ENCODE measurements at places on chromosomes 13 and 19. TPM values are rescaled to one million over a fixed set of nuclear protein-coding genes. Genes with fewer than 3 reads are reported as not detected.

Gene SLAIN1
- not detected for total RNA-seq

DNA sequence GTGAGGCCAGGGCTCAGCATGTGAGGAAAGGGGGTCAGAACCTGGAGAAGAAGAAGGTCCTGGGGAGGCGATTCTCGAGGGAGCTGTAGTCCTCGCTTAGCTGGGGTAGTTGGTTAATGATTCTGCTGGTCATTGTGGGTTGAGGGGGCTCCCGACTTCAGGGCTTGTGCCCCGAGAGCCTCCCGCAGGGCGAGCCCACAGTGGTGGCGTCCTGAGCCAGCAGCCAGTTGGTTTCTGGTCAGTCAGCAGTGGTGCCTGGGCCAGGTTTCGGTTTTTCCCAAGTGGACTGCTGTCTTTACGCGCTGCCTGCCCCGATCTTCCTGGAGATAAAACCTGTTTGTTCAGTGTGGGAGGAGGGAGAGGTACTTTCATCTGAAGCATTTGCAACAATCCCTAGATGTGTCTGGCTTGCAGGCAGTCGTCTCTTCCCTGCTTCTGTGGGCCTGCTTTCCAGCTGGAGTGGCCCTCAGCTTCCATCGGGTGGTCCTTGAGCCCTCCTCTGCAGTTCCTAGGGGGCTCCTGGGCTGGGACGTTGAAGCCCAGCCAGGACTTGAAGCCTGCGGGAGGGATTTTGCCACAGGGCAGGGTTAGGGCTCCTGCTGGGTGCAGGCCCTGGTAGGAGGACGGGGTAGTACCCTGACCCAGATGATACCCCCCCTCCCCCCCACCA, 3.2 kb downstream of the PTBP1 start:
- no peak for DNase-seq

- DNase-seq, result no peak
Measured at GRCh38 chr13:40446365-40446764, 220.1 kb downstream of the FOXO1 start.

DNA sequence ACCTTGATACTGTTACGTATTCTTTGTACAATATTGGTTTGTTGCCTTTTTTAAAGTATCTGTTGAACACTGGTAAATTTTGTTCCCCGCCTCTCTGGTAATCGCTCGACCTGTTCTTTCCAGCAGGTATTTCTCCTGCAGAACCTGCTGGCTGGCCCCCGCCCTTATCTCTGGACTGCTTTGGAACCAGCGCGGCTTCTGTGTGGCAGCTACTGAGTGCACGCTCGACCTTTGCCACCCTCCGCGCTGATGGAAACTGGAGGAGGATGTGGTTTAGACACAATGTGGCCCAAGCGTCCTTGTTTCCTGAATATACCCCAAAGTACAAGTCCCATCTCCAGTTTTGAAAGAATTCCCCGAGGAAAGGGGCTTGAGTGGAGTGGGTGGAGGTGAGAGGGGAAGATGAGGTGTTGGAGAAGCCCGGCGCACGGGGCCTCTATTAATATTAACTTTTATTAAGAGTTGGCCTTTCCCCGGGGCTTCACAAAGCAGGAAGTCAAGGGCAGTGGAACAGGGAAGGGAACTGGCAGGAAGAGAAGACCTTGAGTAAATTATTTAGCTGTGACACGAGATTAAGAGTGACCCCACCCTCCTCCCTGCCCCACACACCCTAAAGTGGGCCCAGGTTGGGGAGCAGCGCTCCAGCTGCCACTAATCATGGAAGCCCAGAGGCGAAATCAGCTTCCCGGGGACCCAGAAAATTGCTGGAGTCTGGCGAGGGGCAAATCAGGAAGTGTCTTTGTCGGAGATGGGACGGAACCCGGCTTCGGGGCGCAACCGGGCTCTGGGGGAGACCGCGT, 16.0 kb downstream of the CDX2 start:
- no peak for DNase-seq

GRCh38 chr13:85247780-85248179, 551.4 kb downstream of the SLITRK6 start:
- DNase-seq, result no peak

Gene ANKLE1
- total RNA-seq, result 0.46 TPM

Gene CEACAM6
- total RNA-seq, result not detected

DNA sequence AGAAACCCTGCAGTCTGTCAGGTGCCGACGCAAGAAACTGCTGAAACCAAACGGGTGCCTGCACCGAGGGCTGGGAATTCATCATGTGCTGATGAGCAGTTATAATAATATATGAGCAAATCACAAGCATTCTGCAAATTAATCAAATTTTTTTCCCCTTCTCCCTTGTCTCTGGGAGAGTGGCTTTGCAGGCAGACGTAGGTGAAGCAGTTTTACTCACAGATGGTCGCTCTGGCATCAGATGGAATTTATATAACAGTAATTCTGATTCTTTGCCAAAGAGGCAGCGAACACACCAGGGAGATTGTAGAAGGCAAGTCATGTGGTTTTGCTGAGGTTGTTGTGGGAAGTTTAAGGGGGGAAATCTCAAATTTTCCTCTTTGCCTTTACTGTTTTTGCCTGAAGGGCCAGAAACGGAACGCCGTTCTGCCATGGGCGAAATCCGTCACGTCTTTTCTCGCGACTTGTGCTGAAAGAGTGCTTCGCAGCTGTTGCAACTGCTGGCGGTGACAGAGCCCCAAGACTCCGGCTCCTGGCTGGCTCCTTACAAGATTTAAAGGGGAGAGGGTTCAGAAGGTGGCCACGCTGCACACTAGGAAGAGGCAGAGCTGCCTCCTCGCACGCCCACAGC, 320.1 kb downstream of the ZNF536 start:
- peak; percentile 21 for DNase-seq

DNA sequence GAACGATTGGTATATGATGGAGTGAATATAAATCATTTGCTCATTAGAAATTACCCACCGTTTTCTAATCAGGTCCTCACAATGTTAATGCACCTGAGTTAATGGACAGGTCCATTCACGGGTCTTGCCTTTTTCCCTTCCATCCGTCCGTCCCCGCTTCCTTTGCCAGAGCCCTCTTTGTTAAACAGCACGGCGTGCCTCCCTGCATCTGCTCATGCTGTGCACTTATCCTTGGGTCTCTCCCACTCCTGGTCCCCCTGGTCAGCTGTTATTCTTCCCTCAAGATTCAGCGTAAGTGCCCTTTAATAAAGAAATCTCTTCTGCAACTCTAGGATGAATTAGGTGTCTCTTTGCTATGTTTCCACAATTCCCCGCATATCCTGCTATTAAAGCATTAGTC, 324.5 kb downstream of the DNAJC15 start:
- DNase-seq, result no peak

- DNase-seq, result no peak
Measured at GRCh38 chr13:24042710-24043440, 117.6 kb upstream of the SPATA13 start.

Measured in MG63 (cell line).